ENCODE measurements at places on chromosomes 11 and 22.
A peak's percentile ranks its signal among the peaks of the same experiment; 100 is the strongest.

GRCh38 chr11:87368858-87369480 is 331.2 kb downstream of the TMEM135 start:
- DNase-seq: peak; percentile 95

- no peak for DNase-seq
Observed at GRCh38 chr11:95568281-95568680, 221.3 kb downstream of the FAM76B start.

- DNase-seq: no peak
Observed at GRCh38 chr11:125489166-125489565, 6.9 kb downstream of the FEZ1 start.

GRCh38 chr11:60840470-60841430 is 1.2 kb upstream of the CCDC86 start:
- no peak for DNase-seq

GRCh38 chr11:73862986-73863385 is 13.7 kb downstream of the COA4 start:
- DNase-seq: no peak

DNA sequence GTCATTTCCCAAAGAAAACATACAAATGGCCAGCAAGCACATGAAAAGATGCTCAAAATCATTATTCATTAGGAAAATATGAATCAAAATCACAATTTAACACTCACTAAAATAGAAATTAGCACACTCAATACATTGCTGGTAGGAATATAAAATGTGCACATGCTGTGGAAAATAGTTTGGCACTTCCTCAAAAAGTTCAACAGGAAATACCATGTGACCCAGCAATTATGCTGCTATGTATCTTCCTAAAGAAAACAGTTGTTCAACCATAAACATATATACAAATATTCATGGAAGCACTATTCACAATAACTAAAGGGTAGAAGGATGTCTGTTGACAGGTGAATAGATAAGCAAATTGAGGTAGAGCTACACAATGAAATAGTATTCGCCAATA is 187.3 kb upstream of the SOX6 start:
- no peak for DNase-seq

DNA sequence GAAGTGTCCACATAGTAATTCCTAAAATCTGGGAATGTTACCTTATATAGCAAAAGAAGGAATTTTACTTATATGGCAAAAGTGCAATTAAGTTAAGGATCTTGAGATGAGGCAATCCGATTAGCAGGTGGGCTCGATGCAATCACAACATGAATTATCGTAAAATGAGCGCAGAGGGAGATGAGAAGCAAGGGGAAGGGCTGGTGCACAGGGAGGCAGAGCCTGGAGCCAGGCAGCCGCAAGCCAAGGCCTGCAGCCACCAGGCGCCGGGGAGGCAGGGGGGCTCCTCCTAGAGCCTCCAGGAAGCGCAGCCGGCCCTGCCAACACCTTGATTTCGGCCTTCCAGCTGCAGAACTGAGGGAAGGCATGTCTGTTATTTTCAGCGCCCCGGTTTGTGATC is 85.7 kb downstream of the CELSR1 start:
- DNase-seq: no peak

DNA sequence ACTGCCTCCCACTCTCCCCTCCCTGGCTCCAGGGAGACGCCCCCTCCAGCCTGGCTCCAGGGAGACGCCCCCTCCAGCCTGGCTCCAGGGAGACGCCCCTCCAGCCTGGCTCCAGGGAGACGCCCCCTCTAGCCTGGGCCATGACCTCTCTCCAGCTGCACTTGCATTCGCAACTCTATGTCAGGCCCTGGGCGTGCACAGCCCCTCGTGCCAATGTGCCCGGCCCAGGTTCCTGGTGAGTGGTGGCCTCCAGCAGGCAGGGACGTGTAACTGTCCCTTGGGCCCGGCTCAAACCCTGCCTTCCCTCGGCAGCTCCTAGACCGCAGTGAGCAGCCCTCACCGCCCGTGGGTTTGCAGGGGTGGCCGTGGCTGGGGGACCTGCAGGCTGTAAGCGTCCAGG is 6.9 kb downstream of the MUC6 start:
- no peak for DNase-seq

- DNase-seq: no peak
Observed at GRCh38 chr11:9172389-9172788, 81.0 kb upstream of the SCUBE2 start.

DNA sequence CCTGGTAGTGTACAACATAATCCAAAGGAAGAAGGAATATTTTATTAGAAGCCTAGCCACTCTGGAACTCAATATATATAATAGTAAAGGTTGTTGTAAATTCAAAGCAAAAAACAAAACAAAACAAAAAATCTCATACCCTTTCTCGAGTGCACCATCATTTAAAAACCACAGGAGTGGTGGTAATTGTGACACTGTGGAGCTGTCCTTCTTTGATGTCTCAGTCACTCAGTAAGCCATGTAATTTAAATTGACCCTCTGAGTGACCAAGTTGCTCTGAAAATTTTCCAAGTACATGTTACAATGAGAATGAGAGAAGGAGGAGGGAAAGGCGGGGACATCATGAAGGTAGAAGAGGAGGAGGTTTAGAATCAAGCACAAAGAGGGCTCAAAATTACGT is 6.6 kb downstream of the PRSS23 start:
- DNase-seq: no peak

Measured in foreskin keratinocyte (primary cell).